ENCODE measurements at places on chromosomes 7 and 10. TPM values are rescaled to one million over a fixed set of nuclear protein-coding genes. Genes with fewer than 3 reads are reported as not detected.

Gene GPC2
- 9.3 TPM for total RNA-seq

Gene KCNH2
- 9.1 TPM for total RNA-seq

Gene ARHGAP22
- 3.6 TPM for total RNA-seq

Gene CLDN3
- 15.1 TPM for total RNA-seq

Gene CALHM1
- total RNA-seq = not detected

Gene UNCX
- total RNA-seq = not detected

Gene SPAM1
- not detected for total RNA-seq

GRCh38 chr10:87531908-87532622 is 27.4 kb downstream of the MINPP1 start:
- H3K27ac ChIP-seq = peak overlapping the region; percentile 65
- no peaks in the 10 kb centered on the region for H3K36me3 ChIP-seq
- H3K27me3 ChIP-seq = no peaks in the 10 kb centered on the region
- DNase-seq = peak; percentile 42

DNA sequence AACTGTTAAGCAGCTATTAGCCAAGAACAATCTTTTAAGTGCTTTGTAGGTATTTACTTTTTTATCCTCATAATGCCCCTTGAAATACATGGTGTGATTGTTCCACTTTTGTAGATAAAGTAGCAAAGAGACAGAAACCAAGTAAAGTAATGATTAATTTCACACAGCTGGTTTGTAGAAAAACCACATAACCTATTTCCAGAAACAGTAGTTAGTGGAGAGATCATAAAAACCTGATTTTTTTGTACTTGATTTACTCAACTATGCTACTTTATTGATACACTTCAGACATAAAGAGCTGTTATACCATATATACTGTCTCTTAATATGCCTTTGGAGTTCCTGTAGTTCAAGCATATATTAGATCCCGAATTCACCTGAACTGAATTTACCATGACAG is 118.4 kb downstream of the SEMA3A start:
- H3K36me3 ChIP-seq = no peaks in the 10 kb centered on the region
- no peaks in the 10 kb centered on the region for H3K27me3 ChIP-seq
- H3K4me3 ChIP-seq = no peak overlapping the region
- no peak for DNase-seq
- H3K27ac ChIP-seq = no peak overlapping the region
- no peaks in the 10 kb centered on the region for H3K4me1 ChIP-seq

GRCh38 chr7:19482628-19483027 is 226.2 kb downstream of the POLR1F start:
- H3K4me3 ChIP-seq = no peak overlapping the region
- no peaks in the 10 kb centered on the region for H3K27me3 ChIP-seq
- no peak for DNase-seq
- no peak overlapping the region for H3K27ac ChIP-seq

GRCh38 chr7:50795831-50796230 is 13.1 kb upstream of the GRB10 start:
- no peak overlapping the region for H3K27ac ChIP-seq
- no peaks in the 10 kb centered on the region for H3K27me3 ChIP-seq

GRCh38 chr7:47435889-47436312 is 146.0 kb downstream of the TNS3 start:
- DNase-seq = peak; percentile 82
- H3K4me3 ChIP-seq = no peak overlapping the region
- H3K27me3 ChIP-seq = no peaks in the 10 kb centered on the region
- no peaks in the 10 kb centered on the region for H3K4me1 ChIP-seq
- H3K36me3 ChIP-seq = no peaks in the 10 kb centered on the region

DNA sequence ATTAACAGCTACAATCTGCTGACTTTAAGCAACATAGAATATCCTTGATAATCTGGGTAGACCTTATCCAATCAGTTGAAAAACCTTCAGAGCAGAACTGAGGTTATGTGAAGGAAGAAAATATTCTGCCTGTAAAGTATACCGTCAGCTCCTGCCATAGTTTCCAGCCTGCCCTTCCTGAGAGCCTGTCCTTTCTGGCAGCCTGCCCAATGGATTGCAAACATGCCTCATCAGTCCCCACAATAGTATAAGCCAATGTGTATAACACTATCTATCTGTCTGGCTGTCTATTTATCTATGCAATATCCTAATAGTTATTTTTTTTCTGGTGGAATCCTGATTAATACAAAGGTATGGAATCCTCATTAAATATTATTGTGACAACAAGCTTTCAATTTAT is 489.2 kb upstream of the KCND2 start:
- no peaks in the 10 kb centered on the region for H3K27me3 ChIP-seq
- no peaks in the 10 kb centered on the region for H3K4me1 ChIP-seq
- no peak overlapping the region for H3K27ac ChIP-seq
- no peaks in the 10 kb centered on the region for H3K36me3 ChIP-seq

- H3K4me3 ChIP-seq = no peak overlapping the region
- no peak overlapping the region for H3K27ac ChIP-seq
- H3K27me3 ChIP-seq = no peaks in the 10 kb centered on the region
- no peak for DNase-seq
Measured at GRCh38 chr7:18828994-18829857, 288.2 kb downstream of the TWIST1 start.

DNA sequence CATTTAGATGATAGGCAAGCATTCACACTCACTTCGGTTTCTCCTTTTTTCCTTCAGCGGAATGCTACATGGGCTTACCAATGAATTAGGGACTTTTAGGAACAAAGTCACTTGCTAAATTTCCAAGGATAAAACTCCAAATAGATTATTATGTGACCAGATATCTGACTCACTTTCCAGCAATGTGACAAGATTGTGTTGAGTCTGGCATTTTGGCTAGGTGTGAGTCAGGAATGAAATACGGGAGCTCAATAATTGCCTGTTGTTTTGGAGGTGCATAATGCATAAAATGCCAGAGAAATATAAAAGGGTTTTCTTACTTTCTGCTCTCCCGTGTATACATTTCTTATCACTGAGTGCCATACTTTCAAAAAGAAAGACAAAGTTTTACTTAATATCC is 721.1 kb downstream of the KCNMA1 start:
- no peak overlapping the region for H3K4me3 ChIP-seq
- no peaks in the 10 kb centered on the region for H3K36me3 ChIP-seq
- no peaks in the 10 kb centered on the region for H3K27me3 ChIP-seq

GRCh38 chr7:93030605-93031225 is 87.1 kb downstream of the SAMD9 start:
- no peak overlapping the region for H3K27ac ChIP-seq
- no peaks in the 10 kb centered on the region for H3K4me1 ChIP-seq
- no peaks in the 10 kb centered on the region for H3K27me3 ChIP-seq
- no peaks in the 10 kb centered on the region for H3K36me3 ChIP-seq
- H3K4me3 ChIP-seq = no peak overlapping the region

GRCh38 chr7:157579425-157579824 is 242.6 kb downstream of the DNAJB6 start:
- H3K4me3 ChIP-seq = no peak overlapping the region
- no peaks in the 10 kb centered on the region for H3K4me1 ChIP-seq
- H3K27ac ChIP-seq = no peak overlapping the region
- DNase-seq = no peak
- no peaks in the 10 kb centered on the region for H3K36me3 ChIP-seq

DNA sequence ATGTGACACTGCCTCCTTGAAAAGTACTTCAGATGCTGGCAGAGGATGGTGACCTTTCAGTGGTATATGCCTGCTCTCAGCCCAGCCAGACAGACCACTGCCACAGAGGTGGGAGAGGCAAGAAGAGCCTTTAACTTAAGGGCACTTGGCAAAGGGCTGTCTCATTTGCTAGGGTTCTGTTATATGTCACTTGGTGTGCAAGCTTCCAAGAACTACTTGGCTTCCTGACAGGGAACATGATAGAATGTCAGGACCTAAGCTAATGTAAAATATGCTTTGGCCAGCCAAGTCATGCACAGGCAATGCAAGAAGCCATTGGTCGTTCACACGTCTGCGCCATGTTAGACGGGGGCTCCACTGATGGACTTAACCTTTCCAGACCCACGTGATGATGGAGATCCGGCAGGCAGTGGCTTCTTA is 54.7 kb downstream of the RBM20 start:
- no peaks in the 10 kb centered on the region for H3K27me3 ChIP-seq
- no peak overlapping the region for H3K27ac ChIP-seq
- DNase-seq = no peak

DNA sequence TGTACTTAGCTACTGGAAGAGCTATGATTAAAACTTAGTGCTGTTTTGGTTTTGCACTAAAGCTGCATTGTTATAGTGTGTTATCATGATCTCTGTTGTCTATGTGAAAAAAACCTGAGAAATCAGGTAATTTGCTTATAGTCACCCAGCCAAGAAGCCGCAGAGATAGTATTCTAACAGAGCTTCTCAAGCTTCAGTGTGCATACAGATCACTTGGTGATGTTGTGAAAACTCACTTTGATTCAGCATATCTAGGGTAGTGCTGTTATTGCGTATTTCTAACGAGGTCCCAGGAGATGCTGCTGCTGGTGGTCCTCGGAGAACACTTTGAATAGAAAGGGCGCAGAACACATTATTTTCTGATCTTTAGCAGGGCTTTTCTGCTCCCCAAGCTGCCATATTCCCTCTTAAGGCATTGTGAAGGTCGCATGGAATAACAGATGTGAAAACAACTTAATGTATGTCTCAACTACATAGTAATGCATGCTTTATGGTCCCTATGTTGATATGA is 68.4 kb upstream of the PDCD4 start:
- H3K27me3 ChIP-seq = no peaks in the 10 kb centered on the region
- no peaks in the 10 kb centered on the region for H3K36me3 ChIP-seq
- peak overlapping the region; percentile 6 for H3K27ac ChIP-seq
- no peaks in the 10 kb centered on the region for H3K4me1 ChIP-seq
- no peak for DNase-seq

DNA sequence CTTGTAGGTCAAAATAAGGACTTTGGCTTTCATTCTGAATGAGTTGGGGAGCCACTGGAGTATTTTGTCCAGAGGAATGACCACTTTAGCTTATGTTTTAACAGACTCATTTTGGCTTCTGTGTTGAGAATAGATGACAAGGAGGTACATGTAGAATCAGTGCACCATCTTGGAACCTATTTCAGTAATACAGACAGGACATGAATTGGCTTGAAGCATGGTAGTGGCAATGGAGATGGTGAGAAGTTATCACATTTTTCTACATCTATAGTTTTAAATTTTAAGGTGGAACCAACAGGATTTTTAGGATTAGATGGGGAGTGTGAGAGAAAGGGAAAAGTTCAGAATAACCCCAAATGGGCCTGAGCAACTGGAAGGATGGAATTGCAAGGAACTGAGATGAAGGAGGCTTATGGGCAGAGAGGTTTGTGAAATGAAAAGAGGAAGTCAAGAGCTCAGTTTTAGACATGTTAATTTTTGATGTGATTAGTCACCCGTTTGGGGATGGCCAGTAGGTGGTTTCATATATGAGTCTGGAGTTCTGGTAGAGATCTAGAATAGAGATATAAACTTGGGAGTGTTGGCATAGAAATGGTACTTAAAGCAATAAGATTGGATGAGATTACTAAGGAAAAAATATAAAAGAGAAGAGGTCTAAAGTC is 89.2 kb upstream of the JAZF1 start:
- no peaks in the 10 kb centered on the region for H3K36me3 ChIP-seq
- no peak for DNase-seq
- H3K4me1 ChIP-seq = no peaks in the 10 kb centered on the region
- H3K4me3 ChIP-seq = no peak overlapping the region
- no peaks in the 10 kb centered on the region for H3K27me3 ChIP-seq

DNA sequence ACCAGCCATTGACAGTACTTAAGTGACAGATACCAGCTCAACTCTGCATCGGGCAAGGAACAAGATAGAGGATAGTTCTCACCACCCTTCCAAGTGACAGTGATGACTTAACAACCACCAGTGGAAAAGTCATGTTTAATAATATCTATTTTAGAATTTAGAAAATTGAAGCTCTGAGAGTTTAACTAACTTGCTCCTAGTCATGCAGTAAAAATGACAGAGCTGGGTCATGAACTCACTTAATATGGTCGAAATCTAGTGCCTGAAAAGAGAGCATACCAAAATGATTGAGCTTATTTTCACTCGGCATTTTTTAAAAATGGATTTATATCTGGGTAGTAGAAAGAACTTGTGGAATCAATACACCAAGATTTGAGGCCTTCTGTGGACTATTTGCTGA is 367.8 kb upstream of the IGFBP3 start:
- H3K4me3 ChIP-seq = no peak overlapping the region
- no peak overlapping the region for H3K27ac ChIP-seq
- H3K36me3 ChIP-seq = no peaks in the 10 kb centered on the region

DNA sequence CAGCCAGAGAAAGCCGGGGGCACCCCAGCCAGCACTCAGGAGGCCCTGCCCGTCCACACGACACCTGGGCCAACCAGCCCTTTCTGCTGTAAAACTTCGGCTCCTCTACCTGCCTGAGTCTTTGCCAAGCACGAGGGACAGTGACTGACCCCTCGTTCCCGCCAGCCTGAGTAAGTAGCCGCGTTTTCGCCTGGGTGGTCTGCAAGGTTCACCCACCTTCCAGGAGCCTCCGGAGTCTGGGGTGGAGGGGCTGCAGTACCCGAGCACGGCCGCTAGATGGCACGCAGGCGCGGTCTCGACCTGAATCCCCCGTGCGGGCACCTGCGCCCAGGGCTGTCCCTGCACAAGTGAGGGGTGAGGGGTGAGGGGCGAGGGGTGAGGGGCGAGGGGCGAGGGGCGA is 192.7 kb downstream of the PTPRN2 start:
- H3K27me3 ChIP-seq = no peaks in the 10 kb centered on the region
- no peak overlapping the region for H3K4me3 ChIP-seq
- H3K4me1 ChIP-seq = no peaks in the 10 kb centered on the region
- H3K36me3 ChIP-seq = no peaks in the 10 kb centered on the region

DNA sequence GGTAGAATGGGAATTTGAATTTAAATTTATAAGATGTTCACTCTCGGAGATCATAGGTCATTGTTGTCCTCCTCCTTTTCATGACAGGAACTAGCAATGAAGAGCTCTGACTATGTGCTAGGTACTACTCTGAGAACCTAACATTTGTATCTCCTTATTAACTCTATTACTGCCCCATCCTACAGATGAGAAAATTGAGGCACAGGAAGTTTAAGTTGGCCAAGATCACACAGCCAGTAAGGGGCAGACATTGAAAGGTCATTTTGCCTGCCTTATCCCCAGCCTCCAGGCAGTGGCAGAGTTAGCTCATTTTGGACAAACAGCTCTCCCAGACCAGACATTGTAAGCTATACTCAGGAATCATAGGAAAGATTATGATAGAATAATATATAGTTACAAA is 6.0 kb downstream of the SRGN start:
- no peak overlapping the region for H3K27ac ChIP-seq
- H3K4me3 ChIP-seq = no peak overlapping the region
- no peaks in the 10 kb centered on the region for H3K27me3 ChIP-seq

DNA sequence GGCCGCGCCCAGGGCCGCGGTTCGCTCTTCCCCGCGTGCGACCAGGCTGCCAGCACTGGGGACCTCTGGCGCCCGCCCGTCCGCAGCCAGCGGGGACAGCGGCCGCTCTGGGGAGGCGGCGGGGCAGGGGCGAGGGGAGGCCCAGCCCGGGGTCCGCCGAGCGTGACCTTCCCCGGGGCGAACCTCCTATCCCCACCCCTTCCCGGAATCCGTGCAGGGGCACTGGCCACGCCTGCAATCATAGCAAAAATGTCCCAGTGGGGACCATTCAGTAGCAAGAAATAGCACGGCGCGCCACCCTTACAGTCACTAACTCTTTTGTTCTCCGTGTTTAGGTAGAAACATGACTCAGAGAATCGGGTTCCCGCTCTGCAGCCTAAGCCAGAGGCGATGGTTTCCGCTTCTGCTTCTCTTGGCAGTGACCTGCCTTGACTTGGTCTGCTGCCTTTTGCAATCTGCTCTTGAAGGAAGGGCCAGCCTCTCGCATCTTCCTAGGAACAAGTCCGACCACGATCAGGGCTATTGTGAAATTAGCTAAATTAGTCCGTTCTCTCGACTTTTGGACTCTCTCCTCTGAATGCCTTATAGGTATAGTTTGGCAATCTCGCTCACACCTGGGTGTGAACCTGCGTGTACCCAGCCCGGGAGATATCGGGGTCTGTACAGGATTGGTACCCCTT is 79.3 kb upstream of the ACBD5 start:
- H3K4me3 ChIP-seq = no peak overlapping the region
- H3K27me3 ChIP-seq = no peaks in the 10 kb centered on the region
- no peaks in the 10 kb centered on the region for H3K4me1 ChIP-seq
- DNase-seq = peak; percentile 26
- H3K27ac ChIP-seq = no peak overlapping the region
